RPMI7951 (cell line): ENCODE measurements at places on chromosomes 4 and X. TPM values are rescaled to one million over a fixed set of nuclear protein-coding genes. Genes with fewer than 3 reads are reported as not detected.

CABS1 gene
- not detected in 2 replicates for total RNA-seq

AFF2 gene
- total RNA-seq, result 0.68 and 1.7 TPM in 2 replicates

SLC25A31 gene
- total RNA-seq, result not detected in 2 replicates

RTL3 gene
- 1.4 and 1.5 TPM in 2 replicates for total RNA-seq

EDA2R gene
- 0.72 and 1.6 TPM in 2 replicates for total RNA-seq

SGMS2 gene
- 14.0 and 15.3 TPM in 2 replicates for total RNA-seq

EDA gene
- total RNA-seq, result under 0.01 and 0.10 TPM in 2 replicates

SSX4 gene
- 0.36 TPM in 1 of 2 replicates, not detected in the other for total RNA-seq

SAGE1 gene
- under 0.01 and 0.10 TPM in 2 replicates for total RNA-seq

GRCh38 chrX:133302775-133303445 is 84.8 kb upstream of the TFDP3 start:
- DNase-seq, result no peak

- DNase-seq, result no peak
Observed at GRCh38 chr4:37872310-37872988, 18.4 kb upstream of the TBC1D1 start.

DNA sequence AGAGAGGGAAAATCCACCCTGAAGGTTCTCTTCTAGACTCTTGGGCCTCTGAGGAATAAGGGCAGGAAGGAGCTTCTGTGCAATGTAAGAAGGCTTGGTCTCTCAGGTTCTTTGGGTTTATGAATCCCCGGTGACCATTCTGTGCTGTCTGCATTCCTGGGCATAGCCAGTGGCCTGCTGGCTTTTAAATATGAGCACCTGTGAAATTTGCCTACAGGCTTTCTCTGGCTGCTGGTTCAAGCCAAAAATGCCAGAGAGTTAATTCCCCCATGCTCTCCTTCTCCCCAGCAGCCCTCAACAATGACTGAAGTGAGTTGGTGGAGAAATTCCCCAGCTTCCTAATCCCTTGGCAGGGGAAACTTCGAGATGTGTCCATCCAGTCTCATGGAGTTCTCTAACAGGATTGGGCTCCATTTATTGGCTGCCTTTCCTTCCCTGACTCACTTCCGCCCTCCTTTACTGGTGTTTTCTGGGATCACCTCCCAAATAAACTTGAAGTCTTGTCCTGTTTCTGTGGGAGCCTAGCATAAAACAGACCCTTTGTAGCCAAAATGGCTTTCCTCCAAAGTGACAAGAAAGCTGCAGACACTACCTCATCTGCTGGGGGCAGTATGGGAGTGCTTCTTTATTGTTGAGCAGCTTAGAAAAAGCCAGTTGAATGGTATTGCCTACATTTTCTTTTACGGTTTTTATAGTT is 179.4 kb upstream of the CASK start:
- DNase-seq, result peak; percentile 33

DNA sequence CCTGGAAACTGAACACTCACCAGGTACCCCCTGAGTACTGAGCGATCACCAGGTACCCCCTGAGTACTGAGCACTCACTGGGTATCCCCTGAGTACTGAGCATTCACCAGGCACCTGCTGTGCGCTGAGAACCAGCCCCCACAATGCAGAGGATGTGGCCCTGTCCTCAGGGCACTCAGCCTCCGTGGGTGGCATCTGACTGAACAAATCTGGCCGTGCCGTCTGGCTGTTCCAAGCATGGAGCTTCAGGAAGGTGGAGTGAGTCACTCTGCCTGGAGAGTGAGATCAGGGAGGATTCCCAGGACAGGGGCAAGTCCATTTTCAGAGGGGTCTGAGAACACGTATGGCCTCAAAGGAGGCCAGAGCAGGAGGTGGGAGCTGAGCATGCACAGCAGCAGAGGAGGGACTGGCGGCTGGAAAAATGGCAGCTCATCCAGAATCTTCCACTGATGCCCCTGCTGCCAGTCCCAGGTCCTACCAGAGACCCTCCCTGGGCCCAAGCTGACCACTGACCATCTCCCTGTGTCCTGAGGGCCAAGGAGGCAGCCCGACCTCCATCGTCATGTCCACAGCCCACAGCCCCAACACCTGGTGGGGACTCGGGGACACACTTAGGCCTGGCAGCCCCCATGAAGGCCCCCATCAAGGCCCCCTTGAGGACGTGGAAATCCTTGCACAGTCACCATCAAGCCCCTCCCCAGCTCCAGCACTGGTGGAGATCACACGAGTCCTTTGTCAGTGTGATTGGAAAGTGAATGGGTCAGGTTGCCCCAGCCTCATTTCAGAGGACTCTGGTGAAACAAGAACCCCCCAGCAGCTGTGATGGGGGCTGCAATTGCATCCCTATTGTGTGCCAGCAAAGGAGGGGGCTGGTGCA is 94.1 kb downstream of the HMX1 start:
- peak; percentile 26 for DNase-seq

DNA sequence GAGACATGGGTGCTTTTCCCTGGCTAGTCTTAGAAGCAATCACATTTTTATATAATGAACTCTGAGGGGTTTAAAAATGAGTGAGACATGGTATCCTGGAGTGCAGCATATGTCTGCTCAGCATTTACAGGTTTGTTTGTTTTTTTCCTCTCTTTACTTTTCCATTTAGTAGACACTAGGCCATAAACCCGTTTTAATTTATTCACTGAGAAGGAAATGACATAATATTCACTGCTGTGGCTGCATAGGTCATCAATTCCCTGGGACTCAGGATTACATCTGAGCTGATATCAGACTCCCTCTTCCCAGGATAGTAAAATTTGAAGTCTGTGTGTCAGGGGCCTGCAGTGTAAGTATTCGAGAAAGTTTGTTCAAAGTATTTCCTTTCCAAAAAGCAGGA is 178.9 kb upstream of the SPRY1 start:
- DNase-seq, result no peak

GRCh38 chrX:148354916-148355315 is 145.5 kb upstream of the AFF2 start:
- no peak for DNase-seq

DNA sequence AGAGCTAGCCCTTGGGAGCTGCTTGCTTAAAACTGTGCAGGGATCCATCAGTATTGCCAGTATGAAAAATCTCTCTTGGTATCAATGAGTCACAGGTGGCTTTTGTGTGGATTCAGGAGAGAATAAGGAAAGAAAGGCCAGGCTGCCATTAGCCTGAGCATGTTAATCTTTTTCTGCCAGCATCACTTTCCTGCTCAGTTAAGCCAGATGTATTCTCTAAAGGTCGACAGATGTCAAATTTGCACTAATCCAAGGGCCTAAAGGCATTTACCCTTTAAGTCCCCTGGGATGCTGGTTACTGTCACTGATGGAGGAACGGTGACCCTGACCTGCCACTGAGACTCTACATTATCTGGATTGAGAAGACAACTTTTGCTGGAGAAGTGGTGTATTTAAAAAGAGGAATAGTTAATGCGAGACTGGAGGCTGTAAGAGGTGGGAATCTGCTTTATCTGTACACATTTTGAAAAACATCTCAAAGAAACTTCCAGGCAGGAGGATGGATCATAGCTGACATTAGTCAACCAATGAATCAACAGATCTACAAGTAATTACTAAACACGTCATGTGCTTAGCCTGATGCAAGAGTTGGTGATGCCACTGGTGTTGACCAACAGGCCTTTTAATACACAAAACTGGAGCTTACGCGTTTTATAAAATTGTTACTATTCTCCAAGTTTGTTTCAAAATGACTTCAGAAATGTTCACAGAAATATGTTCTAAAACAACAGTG is 241.4 kb upstream of the ANXA3 start:
- no peak for DNase-seq

DNA sequence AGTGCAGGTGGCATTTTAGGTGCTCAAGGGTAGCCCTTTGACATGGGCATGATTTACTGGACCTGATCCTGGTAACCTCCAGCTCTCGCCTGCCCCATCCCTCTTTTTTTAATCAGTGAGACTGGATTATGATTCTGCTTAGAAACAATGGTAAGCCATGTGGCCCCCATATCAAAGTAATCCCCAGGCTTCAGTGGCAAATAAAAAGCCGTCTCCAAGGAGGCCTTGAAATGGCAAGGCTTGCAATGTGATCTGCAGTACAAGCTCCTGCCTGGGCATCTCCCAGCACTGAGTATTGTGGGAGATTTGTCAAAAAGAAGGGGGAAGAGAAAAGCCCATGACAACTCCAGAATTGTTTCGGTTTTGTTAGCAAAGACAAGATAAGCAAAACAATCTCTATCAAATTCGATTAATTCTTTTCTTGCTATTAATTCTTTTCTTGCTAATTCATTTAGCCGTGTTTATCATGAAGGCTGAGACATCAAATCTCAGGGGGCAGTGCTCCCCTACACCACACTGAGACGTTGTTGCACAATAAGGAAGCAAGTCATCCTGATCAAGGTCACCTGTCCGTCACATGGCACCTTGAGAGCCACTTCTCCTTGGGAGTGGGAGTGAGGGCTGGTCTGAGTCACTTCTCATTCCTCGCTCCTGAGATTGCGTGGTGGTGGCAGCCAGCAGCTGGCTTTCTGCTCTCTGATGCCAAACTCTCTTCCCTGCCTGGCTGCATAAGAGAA is 312.7 kb upstream of the GATB start:
- peak; percentile 33 for DNase-seq

- peak; percentile 26 for DNase-seq
Observed at GRCh38 chr4:25859429-25860148, 3.2 kb downstream of the SEL1L3 start.

DNA sequence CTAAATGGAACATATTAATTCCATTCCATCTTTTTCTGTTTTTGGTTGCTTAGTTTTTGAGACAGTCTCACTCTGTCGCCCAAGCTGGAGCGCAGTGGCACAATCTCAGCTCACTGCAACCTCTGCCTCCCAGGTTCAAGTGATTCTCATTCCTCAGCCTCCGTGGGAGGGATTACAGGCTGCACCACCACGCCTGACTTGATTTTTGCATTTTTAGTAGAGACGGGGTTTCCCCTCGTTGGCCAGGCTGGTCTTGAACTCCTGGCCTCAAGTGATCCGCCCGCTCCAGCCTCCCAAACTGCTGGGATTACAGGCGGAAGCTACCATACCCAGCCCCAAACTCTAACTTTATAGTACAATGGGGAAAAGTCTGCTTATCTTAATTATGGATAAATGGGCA is 11.2 kb downstream of the HNRNPD start:
- no peak for DNase-seq

DNA sequence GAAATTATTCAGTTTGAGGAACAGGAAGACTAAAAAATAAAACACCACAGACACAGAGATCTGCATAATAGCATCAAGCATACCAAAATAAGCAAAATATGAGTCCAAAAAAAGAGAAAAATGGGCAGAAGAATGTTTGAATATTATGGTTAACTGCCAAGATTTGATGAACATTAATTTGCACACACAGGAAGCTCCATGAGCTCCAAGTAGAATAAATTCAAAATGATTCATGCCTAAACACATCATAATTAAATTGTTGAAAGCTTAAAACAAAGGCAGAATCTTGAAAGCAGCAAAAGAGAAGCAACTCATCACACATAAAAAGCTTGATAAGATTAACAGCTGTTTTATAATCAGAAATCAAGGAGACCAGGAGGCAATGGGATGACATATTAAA is 156.6 kb upstream of the ARSJ start:
- DNase-seq, result no peak

DNA sequence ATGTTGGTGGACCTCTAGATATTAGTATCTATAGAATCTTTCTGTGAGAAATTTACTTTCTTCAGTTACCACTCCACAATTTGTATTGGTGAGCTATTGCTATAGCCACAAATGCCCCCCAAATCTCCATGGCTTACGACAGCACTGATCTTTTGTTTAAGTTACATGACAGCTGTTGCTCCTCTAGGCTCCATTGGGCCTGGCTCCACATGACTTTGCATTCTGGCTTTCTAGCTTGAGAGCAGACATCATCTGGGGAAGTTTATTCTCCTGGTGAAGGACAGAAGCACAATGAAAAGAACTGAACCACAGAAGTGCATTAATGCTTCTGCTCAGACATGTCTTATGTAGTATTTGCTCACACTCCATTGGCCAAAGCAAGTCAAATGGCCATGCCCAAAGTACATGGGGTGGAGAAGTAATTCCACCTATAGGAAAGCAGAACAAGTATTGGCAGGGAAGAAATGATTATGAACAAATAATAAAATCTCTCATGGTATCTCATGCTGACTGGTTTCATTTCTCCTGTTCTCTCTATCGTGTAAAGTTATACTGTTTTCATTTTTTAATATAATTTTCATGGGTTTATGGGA is 126.6 kb upstream of the FAM9C start:
- DNase-seq, result no peak

- DNase-seq, result no peak
Observed at GRCh38 chr4:13367244-13367643, 116.9 kb downstream of the RAB28 start.

DNA sequence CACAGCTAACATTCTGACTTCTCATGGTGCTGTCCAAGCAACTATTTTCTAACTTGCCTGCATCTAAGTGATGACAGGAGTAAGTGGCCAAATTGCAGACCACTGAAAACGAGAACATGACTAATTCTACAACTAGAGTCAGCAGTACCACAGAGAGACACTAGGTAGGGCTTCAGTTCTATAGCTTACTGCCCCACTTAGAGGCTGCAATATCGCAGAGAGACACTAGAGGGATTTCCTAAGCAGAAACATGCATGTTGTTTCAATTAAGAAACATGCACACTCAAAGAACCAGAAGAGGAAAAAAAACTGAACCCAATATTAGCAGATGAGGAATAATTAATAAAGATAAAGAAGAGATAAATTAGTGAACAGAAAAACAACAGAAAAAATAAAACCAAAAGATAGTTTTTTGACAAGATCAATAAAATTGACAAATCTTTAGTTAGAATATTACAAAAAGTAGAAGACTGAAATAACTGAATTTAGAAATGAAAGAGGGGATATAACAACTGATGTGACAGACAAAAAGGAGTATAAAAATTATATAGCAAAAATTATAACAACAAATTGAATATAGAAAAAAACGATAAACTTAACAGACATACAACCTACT is 100.8 kb downstream of the SPIN4 start:
- DNase-seq, result peak; percentile 78

DNA sequence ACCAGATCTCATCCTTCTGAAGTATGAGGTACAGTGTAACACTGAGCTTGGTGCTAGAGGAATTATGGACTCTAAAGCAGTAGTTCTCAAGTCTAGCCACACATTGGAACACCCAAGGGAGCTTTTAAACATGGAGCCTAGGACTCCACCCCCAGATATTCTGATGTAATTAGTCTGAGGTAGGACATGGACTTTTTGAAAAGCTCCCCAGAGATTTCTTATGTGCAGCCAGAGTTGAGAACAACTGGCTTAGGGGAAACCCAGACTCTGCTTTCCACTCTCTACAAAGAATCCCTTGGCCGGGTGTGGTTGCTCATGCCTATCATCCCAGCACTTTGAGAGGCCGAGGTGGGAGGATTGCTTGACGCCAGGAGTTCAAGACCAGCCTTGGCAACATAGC is 11.6 kb upstream of the GDPD2 start:
- DNase-seq, result no peak

DNA sequence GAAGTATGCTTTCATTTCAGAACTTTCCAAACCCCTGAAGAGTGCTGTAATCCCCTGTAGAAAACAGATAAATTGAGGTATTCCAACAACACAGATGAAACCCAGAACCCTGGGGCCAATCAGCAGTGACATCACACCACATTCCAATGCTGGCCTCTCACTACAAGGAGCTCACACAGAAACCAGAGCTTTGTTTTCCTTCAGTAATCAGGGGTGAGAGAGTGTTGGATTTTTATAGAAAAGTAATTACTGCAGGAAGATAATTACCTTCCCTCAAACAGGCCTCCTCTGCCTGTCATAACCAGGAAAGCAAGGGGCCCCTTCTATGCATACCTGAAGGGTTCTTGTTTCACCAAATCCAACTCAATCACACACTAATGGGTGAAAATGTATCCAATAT is 246.2 kb downstream of the SCFD2 start:
- DNase-seq, result peak; percentile 72

GRCh38 chr4:108116423-108117168 is 52.1 kb downstream of the LEF1 start:
- no peak for DNase-seq
